ENCODE measurements at places on chromosomes 11 and 22.

DNA sequence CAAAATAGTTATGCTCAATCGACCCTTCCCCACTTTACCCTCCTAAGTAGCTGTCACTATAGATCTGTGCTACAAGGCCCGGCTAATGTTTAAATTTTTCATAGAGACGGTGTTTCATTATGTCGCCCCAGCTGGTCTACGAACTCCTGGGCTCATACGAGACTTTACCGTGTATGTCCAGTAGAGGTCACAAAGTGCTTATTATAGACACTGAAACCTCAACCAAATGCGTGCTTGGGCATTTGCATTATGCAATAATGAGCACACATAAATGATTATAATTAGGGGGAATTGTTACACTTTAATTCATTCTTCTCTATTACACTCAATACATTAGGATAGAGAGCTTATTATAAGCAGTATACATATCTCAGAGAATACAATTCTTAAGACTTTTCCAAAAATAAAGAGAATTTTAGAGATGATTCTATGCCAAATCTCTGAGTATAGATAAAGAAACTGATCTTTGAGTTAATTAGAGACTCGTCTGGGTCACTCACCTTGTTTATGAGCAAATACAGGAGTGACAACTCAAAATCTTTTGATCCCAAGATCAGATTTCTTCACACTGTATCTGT lies 12.5 kb upstream of the MRPL16 start:
- DNase-seq = peak; percentile 2

DNA sequence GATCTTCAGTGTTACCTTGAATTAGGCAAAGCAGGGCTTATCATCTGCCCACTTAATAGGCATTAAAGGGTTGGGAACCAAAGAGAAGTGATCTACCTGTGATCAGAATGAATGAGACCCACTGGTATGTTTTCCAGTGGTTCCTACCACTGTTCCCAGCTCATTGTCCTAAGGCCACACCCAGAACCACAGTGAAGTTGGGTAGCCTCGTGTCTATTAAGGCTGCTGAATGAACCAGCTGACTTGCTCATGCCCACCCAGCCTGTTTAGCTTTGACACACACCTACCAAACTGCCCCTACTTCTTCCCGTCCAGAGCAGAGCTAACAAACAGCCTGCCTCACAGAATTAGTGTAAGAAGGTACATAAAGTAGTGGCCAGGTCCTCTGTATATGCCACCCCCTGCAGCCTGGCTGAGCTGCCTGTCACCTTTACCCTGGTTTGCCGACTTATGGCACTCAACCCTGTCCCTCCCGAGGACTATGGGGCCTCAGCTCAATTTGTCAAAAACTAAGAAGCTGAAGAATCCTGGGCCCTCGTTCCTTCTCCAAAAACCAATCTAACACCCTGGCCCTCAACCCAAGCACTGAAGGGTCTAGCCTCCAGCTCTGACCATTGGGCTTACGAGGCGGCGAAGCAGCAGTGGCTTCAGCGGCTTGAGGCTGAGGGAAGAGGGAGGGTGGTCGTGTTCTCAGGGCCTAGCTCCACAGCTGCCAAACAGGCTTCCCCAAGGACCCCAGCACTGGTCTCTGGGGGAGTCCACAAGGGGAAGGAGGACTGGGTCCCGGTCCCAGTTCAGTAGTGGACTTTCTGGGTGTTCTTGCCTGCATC lies 9.8 kb downstream of the UCP2 start:
- no peak for DNase-seq

- no peak for DNase-seq
Measured at GRCh38 chr11:114705280-114706024, 27.1 kb downstream of the NXPE2 start.

- DNase-seq = no peak
Measured at GRCh38 chr11:101445761-101446160, 138.0 kb downstream of the TRPC6 start.

GRCh38 chr11:74288911-74289310 lies 22.5 kb downstream of the P4HA3 start:
- DNase-seq = no peak

DNA sequence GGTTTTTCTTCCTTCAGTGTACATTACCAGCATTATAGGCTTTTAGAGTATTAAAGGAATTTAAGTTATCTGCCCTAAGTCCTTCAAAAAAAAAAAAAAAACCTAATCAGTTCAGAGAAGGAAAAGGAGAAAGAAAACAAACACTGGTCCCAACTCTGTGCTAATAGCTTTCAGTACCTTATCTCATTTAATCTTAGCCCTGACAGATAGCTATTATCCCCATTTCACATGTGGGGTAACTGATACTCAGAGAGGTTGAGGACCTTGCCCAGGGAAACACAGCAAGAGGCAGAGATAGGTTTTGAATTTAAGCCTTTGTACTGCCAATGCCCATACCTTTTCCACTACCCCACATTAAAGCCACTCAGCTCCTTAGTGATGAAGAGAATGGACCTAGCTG lies 43.4 kb downstream of the FAT3 start:
- no peak for DNase-seq

DNA sequence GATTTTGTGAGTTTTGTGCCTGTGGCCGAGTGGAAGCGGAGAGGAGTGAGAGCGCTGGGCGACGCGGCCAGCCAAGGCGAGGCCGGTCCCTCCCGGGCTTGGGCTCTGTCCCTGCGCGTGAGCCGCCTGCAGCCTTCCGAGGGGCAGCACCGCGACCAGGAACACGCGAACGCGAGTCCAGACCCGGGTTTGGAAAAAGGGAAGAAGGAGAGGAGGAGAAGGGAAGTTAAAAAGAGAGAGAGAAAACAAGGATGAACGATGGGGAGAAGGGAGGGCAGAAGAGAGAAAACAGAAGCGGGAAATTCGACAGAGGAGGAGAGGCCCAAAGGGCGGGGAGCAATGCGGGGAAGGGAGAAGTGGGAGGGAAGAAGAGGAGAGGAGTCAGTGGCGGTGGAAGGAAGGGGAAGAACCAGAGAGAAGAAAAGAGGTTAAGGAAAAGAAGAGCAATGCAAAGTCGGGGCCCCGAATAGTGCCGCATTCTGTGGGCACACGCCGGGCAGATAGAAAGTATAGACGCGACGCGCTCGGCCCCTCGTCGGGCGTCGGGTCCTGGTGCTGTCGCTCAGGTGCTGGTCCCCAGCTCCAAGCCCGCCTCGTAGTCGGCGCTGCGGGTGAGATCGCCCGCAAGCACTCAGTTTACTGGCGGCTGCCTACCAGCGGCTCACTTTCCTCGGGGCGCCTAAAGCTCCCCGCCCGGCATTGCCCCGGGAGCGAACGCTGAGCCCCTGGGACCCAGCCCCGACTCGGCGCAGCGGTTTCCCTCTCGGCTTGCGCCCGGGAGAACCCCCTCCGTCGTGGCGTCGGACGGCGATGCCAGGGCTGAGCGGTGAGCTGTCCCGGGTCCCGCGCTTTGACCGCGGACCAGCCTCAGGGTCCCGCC lies 2.8 kb upstream of the BARX2 start:
- no peak for DNase-seq

DNA sequence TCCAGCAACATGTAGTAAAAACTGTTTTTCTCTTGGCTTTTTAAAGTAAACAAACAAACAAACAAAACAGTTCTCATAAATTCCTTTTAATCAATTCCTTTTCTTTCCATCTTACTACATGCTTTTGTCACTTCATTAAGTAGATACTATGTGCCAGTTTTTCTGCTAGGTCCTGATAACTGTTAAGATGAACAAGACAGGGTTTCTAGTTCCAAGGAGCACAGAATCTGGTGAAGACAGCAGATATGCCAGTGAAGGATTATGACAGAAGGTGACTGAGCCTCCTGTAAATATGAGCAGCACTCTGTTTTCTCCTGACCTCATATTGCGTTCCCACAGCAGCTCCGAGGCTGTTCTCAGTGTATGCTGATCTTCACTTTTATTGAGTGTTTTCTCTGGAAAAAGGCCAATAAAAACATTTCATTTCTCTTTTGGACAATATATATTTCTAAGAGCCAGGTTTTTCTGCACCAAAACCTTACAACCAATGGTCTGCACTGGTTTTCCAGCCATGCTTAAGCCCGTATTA lies 45.8 kb downstream of the HEPHL1 start:
- DNase-seq = no peak

GRCh38 chr22:43060183-43060582 lies 29.0 kb downstream of the TTLL1 start:
- peak; percentile 6 for DNase-seq

DNA sequence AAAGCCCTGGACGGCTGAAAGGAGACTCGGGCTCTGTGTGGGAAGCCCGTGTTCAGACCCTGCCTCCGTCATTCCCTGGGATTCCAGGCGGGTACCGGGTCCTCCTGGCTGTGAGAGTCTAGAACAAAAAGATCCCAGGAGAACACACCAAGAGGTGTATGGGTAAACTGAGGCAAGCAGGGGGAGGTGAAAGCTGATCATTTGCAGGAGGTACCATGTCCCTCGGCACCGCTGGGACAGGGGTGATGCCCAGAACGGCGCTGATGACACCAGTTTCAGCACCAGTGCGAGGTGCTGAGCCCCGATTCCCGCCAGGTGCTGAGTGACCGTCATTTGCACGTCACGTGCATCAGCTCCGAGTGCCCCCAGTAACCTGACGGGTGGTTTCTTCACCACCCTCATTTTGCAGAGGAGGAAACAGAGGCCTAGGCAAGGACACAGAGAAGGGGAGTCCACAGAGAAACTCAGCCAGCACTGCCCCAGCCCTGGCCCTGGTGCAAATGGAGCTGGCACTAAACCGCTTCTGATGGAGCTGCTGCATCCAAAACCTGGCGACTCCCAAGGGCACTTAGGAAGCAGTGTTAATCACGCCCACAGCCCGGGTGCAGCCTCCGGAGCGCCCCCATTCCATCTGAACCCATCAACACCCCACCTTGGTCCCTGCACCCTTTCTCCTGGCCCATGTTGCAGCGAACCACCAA lies 16.8 kb downstream of the MACROD1 start:
- DNase-seq = no peak

DNA sequence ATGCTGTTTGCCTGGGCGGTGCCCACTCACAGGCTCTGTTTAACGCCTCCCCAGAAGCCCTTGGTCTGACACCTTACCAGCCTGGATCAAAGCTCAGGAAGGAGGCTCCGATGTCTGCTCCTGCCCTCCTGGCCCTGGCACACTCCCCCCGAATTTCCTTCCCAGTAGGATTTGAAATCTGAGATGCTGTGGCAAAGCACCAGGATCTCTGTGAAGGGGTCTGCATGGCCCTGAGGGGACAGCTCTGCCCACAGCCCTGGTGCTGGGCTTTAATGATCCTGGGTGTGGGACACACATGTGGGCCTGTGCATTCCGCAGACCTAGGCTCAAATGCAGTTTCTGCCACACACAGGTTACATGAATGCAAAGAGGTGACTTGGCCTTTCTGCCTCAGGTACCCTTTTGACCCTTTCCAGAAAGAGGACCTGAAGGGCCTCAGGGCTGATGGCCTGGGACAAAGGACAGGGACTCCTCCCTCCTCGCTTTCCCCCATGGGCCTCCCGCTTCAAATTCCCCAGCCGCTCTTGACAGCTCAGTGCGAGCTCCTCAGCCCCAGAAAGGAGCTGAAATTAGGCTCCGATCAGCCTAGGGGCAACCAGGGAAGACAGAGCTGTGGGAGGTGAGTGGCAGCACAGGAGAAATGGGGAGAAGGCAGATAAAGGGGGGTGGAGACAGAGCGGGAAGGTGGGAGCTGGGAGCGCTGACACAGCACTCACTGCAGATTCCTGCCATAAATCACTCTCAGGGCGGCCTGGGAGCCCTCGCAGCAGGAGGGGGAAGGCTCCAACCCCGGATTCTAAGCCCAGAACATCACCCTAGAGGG lies 41.3 kb downstream of the TRIM29 start:
- no peak for DNase-seq

- DNase-seq = no peak
Measured at GRCh38 chr22:27431896-27432295, 369.7 kb downstream of the MN1 start.

DNA sequence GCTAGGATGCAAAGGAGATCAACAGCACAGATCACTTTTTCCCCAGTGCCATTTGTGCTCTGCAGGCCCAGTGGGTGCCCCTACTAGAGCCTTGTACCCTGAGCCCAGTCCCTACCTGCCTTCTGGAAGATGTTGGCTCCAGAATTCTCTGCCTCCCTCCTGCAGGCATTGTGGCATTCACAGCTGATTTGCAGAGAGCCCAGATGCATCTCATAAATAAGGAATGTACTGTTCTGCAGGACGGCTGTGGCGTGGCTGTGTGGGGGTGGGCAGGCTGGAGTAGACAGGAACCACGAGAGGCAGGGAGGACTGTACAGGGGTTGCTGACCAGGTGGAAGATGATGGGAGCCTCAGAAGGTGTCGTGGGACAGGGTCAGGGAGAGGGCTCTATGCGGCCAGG lies 11.2 kb upstream of the MIAT start:
- no peak for DNase-seq

DNA sequence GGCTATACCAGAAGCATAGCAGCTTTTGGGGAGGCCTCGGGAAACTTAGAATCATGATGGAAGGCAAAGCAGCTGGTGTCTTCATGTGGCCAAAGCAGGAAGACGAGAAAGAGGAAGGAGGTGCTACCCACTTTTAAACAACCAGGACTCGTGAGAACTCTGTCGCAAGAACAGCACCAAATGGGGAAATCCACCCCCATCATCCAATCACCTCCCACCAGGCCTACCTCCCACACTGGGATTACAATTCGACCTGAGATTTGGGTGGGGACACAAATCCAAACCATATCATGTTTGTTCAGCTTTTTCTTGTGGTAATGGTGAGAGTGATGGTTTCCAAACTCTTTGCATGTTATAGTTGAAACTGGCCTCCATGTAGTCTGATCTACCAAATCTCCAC lies 32.5 kb upstream of the OR10D3 start:
- no peak for DNase-seq

DNA sequence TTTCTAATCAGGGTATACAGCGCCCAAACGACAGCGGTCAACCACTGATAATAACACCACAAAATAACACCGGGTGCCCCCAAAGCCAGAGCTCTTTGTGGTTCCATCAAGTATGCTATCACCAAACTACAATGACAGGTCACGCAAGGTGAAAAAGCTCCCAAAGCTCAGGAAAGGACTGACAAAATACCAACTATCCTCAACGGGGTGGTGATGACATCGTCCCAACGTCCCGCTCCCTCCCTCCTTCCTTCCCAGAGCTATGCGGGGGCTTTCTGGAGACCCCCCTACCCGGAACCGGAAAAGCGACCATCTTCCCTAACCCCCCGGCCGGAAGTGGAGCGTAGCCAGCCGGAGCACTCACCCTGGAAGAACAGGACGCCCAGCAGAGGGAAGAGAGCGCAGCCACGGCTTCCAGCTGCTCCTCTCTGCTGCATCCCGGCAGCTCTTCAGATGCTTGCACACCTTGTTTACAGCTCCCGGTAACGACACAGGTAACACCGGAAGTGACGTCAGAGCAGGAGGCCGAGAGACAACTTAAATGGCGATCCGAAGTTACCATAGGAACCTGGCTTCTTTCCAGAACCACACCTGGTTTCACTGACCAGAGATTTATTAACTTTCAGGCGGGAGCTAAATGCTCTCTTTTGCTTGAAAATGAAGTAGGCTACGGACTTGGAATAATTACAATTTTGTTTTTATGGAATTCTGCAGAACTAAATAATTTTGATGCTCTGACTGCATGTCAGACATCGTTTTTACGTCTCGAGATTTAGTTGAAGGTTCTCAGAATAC lies at the start of gene MPZL3:
Gene MPZL3 (minus strand): TSS at position 508 of the 795 bp plus-strand sequence. CDS start 71 bp downstream, at position 437.
- peak; percentile 81 for DNase-seq

DNA sequence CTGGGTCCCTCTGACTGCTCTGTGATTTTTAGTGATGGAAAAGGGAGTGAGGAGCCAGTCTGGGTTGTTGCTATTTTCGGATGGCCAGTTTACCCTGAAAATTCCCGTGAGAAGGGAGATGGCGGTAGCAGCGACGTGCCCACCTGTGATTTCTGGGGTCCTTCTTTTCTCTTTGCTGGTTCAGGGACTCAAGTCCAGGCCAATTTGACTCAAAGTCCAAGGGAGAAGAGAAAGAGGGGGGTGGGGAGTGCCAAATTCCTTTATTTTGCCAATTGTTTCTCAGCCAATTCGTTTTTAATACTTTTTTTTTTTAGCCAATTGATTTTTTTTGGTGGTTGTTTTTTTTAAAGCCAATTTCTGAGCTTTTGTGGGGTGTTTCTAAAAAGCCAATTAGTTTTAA lies 6.9 kb downstream of the IGF2 start:
- DNase-seq = no peak

All from CD4-positive, alpha-beta T cell (primary cell).